ENCODE measurements at places on chromosomes 3 and 15.

GRCh38 chr3:106001923-106002322, 133.1 kb upstream of the CBLB start:
- no peak for DNase-seq

GRCh38 chr3:187223799-187224198, 26.5 kb downstream of the RTP1 start:
- no peak for DNase-seq

DNA sequence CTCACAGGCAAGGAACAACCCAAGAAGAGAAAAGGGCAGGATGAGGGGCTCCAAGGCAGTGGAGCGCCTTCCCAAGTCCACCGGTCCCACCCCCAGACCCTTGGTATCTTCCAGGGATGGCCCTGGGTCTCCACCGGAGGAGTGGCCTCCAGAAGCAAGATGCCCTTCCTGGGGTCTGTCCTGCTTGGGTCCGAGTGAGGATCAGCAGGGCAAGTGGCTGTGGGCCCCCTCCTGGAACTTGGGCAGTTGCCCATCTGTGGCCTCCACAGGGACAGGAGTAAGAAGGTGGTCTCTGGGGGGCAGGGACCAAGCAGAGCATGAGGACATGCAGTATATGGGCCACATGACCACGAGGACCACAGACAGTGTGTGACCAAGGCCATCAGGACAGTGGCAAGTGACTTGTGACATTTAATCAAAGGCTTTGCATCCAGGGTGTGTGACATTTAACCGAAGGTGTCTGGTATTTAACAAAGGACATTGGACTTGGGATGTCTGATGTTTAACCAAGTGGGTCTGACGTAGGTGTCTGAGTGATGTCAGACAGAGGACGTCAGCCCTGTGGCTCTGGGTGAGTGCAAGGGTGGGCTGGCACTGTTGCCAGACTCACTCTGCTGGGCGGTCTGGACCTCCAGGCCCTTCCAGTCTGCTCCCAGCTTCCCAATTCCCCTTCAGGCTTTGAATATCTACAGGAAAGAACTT, 34.7 kb downstream of the SCN5A start:
- DNase-seq, result no peak

DNA sequence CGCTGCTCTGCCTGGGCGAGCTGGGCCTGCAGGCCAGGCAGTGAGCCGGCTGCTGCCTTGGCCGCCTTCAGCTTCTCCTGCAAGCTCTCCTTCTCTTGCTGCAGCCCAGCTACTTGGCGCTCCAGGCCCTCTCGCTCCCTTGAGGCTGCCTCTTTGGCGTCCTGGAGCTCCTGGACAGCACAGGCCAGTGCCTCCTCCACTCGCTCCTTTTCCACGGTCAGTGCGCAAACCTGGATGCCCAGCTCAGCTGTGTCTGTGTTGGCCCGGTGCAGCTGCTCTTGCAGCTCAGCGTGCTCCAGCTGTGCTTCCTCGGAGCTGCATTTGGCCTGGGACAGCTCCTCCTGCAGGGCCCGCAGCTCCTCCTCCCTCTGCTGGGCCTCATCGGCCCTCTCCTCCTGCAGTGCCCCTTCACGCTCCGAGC, 23.1 kb downstream of the CXCR6 start:
- no peak for DNase-seq

DNA sequence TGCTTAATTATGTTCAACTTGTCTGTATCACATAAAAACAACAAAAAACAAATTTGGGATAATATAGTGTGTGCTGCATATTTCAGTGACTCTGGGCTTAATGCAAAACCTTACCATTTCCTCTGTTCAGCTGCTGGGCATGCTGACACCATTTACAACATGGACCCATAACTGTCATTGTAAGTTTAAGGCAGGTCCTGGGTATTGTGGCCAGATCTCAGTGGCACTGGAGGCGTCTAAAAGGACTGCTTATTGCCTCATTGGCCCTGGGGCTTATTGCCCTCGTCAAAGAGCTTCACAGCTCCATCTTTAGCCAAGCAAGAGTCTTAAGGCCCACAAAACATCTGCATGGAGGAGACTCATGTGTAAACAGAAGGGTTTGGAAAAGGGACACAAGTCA, 390.2 kb downstream of the NR2F2 start:
- no peak for DNase-seq

DNA sequence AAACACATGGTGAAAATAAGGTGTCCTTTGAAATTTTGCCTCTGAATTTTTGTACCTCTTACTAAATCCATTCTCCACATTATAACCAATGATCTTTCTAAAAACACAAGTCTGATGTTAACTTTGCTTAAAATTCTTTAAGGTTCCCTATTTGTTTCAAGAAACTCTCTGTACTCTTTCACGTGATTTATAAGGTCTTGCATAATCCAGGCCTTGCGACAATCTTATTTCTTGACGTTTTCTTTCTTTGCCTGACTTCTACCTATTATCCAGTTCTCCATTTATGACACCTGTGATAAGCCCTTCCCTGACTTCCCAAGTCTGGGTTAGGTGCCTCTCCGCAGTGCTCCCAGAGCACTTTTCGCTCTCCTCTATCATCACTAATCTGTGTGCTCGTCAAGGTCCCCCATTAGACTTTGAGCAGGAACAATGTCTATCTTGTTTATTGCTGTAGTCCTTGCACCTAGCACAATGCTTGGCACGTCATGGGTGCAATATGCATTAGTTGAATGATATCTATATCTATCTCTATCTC, 24.3 kb upstream of the KPNA1 start:
- DNase-seq, result no peak

DNA sequence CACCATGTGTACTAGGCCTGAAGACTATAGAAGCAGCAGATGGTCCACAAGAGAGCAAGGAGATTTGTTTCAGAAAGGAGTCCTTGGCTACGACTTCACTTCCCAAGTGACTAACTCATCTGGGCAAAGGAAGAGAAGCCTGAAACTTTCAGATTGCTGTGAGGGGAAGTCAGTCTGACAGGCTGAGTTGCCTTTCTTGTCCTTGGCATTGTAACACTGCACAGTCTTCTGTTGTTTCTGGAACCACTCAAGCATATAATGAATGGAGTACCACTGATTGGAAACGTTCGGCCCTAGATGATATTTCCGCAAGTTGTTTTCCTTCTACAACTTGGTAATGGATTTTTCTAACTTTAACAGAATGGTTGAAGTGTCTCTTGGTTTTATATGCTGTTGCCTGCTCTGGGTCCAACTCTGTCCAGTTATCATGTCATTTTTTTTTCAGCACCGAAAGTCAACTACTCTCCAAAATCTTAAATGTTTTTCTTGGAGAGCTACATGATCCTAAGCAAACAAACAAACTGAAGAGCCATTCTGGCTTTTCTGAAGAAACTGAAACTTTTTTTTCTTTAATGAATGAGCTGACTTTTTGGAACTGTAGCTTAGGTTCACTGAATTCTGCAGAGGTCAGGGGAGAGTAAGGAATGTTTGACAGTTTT, 685.7 kb downstream of the MECOM start:
- DNase-seq, result no peak

GRCh38 chr15:66893294-66893693, 172.1 kb upstream of the SMAD3 start:
- no peak for DNase-seq
